DMS53 (cell line): ENCODE measurements at places on chromosomes 7 and 10.
A peak's percentile ranks its signal among the peaks of the same experiment; 100 is the strongest.

GRCh38 chr10:77836299-77836820 is 90.2 kb downstream of the DLG5 start:
- DNase-seq = peak; percentile 88

GRCh38 chr10:79183468-79183865 is 114.7 kb downstream of the ZMIZ1 start:
- DNase-seq = no peak

DNA sequence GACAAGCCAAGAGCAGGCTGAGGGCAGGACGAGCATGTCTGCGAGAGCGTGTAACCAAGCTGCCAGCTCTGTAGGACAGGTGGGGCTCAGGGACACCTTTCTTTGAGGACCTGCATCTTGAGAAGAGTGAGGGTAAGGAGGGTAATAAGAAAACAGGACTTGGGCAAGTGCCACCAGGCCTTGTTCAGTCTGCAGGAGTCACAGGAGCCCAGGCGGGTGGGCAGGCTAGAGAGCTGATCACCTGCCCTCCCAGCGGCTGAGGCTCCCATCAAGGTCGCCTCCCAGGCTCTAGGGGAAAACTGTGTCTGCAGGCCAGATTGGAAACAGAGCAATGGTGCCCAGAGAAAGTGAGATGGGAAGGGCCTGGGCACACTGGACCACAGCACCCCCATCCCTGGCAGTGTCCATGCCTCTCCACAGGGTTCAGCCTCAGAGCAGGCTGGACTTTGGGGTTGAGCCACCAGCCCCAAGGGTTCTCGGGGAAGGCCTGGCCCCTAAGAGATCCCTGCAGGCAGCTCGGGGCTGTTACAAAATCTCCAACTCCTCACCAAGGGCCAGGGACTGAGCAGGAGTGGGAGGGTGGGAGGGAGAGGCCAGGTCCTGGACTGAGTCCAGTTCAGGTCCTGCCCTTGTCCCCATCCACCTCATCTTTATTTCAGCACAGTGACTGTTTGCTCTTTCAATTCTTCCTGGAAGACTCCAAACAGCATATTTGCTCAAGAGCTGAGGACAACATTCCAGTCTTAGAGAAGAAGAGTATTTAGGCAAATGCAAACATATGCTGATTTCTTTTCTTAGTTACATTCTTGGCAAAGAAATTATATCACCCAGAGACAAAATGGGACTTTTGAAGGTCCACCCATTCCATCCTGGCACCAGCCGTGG is 161.9 kb downstream of the GRID1 start:
- no peak for DNase-seq

- no peak for DNase-seq
Observed at GRCh38 chr7:20827172-20827571, 40.5 kb upstream of the SP8 start.

DNA sequence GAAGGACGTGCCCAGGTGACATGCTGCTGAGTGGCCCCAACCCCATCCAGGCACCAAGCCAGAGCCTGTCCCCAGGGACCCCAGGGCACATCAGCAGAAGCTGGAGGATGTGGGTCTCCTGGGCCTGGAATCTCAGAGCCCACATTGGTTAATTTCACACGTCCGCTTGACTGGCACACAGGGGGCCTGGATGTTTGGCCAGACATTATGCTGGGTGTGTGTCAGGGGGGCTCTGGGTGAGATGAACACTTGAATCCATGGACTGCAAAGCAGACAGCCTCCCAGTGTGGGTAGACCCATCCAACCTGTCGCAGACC is 79.1 kb upstream of the RET start:
- no peak for DNase-seq
